ENCODE measurements at places on chromosomes 5 and 9.
A peak's percentile ranks its signal among the peaks of the same experiment; 100 is the strongest.

GRCh38 chr9:83281306-83282255 is 218.6 kb upstream of the RASEF start:
- no peak for DNase-seq

GRCh38 chr5:106530150-106530549 is 1140.6 kb downstream of the EFNA5 start:
- DNase-seq, result no peak

DNA sequence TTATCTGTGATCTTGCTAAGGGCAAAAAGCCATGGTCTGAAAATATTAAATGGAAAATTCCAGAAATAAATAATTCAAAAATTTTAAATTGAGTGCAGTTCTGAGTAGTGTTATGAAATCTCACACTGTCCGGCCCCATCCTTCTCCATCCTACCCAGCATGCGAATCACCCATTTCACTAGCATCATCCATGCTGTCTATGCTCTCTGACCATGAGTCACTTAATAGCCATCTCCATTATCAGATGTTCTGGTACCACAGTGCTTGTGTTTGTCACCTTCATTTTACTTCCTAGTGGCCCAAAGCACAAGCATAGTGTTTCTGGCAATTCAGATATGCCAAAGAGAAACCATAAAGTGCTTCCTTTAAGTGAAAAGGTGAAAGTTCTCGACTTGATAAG is 63.3 kb upstream of the SMC5 start:
- no peak for DNase-seq

DNA sequence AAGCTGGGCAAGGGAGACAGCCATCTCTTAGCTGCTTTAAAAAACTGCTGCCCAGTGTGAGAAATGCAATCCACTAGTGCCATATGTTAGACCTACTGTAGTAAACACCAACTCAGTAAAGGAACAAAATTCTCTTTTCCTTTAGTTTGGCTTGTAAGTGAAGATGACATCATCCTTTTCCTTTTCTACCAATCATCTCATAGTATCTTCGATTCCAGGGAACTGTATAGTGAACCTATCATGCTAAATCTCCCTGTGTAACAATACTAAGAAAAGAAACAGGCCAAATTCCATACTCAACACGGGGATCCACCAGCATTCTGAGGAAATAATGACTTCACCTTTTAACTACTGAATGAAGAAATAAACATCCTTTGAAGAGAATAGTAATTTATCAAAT is 100.1 kb downstream of the RAPGEF6 start:
- DNase-seq, result no peak

DNA sequence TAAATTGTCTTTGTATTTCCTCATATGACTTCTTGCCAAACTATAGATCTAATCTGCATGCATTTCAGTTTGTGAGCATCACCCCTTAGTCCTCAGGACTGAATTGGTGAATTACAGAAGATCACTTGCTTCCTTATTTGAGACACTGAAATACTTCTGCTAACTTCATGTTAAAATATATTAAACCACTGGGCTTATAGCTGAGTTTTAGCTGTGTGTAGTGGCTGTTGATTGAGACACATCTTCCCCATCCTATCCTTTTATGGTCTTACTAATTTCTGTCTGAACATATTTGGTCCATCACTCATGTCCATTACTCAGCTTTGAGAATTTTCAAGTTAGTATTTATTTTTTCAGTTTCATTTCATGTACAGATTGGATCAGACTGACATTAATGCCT is 295.9 kb downstream of the PSAT1 start:
- DNase-seq, result no peak

DNA sequence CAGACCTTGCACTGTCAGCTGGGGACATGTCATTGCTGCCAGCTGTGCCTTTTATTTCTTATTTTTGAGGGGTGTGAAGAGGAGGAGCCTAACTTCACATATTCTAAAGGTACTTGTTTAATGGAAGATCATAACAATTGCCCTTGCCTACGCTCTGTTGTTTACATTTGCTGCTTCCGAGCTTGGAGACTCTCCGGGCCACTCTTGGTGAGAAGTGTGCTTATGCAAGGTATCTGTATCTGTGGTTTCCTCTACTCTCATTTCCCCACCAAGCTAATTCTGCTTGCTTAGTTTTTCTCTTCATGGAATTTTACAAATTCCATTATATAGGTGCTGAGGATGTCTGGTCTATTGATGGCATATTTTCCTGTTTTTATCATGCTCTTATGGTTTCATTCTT is 105.3 kb downstream of the RASGRF2 start:
- DNase-seq, result no peak

DNA sequence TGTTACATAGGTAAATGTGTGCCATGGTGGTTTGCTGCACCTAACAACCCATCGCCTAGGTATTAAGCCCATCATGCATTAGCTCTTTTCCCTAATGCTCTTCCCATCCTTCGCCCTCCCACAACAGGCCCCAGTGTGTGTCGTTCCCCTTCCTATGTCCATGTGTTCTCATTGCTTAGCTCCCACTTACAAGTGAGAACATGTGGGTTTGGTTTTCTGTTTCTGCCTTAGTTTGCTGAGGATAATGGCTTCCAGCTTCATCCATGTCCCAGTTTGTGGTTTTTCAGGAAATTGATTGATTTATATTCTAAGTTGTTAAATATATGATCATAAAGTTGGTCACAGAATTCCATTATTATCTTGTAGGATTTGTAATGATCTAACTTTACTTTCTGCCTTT is 85.3 kb upstream of the CAST start:
- no peak for DNase-seq

DNA sequence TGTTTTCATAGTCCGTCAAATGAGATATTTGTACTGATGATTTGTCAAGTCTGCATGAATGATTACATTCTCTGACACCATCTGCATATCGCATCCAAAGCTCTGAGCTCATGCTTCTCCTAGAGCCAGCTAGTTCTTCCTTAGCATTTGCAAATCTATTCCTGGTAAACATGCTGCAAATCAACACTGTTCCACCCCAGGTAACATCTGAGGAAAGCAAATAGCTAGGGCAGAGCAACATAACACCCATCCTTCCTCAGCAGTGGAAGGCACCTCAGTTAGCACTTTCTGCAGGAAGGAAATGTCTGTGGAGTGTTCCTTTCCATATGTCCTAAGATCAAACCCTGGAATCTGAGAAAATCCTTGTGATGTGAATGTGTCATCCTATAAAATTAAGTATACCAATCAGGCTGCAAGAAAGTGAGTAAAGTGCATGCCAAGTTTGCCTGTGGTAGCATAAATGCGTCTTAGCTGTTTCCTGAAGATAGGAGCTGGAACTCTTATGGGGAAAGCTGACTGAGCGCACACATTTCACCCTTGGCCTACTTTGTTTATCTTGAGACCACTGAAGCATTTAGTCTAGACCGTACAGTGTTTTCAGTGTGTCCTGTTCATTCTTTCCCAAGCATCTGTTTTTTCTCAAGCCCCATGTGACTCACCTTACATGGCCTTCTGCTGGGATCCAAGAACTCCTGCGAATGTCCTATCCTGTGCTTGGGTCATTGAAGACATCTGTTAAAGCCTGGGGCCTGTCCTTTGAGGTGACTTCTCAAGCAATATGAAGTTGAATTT is 50.9 kb upstream of the STARD4 start:
- DNase-seq, result no peak

DNA sequence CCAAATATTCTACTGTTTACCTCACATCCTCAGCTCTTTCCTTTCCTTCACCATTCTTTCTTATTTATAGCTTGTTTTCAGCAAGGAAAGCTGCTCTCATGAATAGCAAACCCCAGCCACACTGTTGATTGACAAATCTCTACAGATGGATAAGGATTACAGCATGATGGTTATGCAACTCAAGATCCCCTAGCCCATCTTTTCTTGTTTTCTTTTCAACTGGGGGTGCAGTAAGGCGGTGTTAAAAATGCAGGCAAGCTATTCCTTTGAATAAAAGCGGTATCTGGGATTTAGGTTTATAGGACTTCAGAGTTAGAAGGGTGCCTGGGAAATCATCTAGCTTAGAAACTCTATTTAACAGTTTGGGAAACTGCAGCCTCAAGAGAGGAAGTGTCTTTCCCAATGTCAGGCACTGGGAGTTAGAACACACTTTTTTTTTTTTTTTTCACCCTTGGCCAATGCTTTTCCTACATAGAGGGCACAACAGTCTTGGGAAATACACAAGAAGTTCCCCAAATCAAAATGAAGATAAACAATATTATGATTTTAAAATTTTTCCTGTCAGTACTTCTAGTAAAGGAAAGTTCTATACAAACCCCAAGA is 2.6 kb downstream of the SPARC start:
- DNase-seq, result no peak

DNA sequence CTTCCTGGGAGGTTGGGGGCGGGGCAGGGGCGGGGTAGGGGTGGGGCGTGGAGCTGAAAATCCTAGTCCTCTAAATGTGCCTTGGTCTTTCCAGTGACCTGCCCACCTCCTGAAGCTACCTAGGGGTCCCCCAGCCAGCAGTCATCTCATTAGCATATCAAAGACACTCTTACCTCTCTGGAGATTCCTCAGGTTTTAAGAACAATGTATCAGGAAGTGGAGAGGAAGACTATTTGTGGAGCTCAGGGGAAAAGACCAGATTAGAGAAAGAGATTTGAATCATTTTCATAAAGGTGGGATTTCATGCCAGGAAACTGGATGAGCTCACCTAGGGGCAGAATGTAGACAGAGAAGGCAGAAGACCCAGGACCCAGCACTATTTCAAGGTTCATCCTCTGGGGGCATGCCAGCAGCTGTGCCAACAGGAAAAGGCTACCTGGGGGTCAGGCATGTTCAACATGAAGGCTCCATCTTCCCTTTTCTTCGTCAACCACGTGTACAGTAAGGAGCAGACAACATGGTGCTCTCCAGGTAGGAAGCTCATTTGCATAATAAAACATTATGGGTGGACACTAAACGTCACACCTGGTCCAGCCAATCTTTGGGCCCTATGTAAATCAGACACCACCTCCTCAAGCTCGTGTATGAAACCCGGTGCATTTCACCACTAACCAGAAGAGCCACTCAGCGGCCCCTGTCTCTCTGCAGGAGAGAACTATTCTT is 6.9 kb downstream of the GMCL2 start:
- DNase-seq, result no peak

GRCh38 chr9:6150483-6150882 is 65.1 kb upstream of the IL33 start:
- no peak for DNase-seq

- DNase-seq, result peak; percentile 75
Observed at GRCh38 chr9:121133104-121133816, 58.5 kb downstream of the CNTRL start.

DNA sequence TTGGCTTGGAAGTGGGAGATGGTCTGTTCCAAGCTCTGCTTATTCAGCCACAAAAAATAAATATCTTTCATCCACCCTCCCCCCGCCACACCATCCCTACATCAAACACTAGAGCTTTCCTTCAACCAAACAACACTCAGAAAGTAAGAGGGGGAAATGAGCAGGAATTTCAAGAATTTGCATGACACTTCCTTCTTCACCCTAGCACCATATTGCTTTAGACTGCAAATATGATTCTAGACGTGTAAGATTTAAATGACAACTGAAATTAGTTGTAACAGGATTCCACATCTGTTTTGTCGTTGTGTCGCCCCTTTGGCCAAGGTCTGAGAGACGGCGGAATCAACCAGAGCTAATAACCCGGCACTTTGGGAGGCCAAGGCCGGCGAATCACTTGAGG is 88.5 kb downstream of the NDFIP1 start:
- no peak for DNase-seq

DNA sequence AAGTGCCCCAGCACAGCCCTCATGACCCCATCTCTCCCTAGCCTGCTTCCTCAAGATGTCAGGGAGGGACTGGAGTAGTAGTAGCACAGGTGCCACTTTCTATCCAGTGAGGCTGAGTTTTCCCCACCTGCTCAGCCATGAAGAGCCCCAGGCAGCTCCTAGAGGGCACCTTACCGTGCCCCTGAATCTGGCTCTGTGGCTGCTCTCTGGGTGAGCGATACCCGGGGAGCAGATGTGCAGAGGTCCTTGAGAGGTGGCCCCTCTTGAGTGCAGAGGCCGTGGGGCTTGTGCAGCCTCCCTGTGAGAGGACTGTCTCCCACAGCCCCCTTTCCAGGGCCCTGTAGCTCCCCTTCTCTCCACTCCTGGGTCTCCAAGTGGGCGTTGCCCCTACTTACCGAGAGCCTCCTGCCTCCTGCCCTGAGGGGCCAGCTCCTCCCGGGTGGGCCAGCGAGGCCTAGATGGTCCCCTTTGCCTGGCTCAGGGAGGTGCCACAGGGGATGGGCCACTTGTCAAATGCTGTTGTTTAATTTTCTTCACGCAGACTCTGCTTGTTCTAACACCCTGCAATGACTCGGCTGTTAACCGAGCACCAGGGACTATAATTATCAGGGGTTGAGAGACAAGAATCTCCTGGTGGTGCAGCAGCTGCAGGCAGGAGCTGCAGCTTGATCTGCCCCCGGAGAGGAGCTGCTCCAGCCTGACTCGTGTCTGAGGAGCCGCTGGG is 29.6 kb upstream of the PITX1 start:
- no peak for DNase-seq

DNA sequence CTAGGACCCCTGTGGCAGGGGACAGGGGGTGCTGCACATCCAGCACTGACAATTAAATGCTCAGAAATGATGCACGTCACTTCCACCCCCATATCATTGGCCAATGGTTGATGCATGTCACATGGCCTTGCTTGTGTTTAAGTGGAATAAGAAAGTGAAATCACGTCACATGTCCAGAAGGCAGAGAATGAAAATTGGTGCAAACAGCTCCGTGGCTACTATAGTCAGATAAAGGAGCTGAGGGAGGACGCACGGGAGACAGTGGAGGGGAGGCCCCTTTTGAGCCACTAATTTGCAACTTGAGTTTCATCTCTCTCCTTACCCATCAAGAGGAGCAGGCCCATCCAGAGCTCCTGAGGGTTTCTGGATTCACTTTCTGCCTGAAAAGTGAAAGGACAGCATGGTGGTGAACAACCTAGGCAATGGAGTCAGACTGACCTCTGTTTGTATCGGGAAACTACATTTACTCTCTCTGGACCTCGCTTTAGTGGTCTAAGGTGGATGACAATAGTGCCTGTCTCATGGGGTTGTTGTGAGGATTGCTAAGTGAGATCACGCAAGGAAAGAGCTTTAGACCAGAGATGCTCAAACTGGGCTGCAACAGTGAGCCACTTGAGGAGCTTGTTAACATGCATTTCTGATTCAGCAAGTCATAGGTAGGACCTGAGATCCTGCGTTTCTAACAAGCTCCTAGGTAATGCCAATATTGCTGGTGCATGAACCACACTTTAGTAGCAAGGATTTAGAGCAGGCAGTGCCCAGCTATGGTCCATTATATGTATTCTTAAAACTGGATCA is 133.9 kb upstream of the ADRA1B start:
- DNase-seq, result no peak

GRCh38 chr5:2181557-2181956 is 298.8 kb upstream of the IRX4 start:
- no peak for DNase-seq

- DNase-seq, result no peak
Observed at GRCh38 chr9:124835026-124835557, 18.2 kb upstream of the WDR38 start.
